ENCODE measurements at places on chromosomes 3 and 15. TPM values are rescaled to one million over a fixed set of nuclear protein-coding genes. Genes with fewer than 3 reads are reported as not detected.

Gene TMEM89
- total RNA-seq = not detected

Gene GOLGA6B
- not detected for total RNA-seq

Gene SNAP23
- 34.4 TPM for total RNA-seq

Gene ARID3B
- 5.4 TPM for total RNA-seq

Gene ST3GAL6
- total RNA-seq = 1.1 TPM

Gene GP9
- total RNA-seq = not detected

Gene FEZF2
- not detected for total RNA-seq

Gene NAA80
- total RNA-seq = 7.6 TPM

Gene TMEM62
- total RNA-seq = 11.8 TPM

Gene CSPG5
- 0.48 TPM for total RNA-seq

Gene SHC4
- not detected for total RNA-seq

Gene ARPIN
- total RNA-seq = 17.5 TPM

Gene RLBP1
- not detected for total RNA-seq

Gene ALDH1A3
- total RNA-seq = 15.7 TPM

Gene MCF2L2
- total RNA-seq = 0.72 TPM

Gene CD200R1
- 2.9 TPM for total RNA-seq

Gene GRK7
- total RNA-seq = not detected

Measured in esophagus mucosa (tissue), 1 donor.